Activated T-helper 1 cell treated with anti-CD3 and anti-CD28 coated beads, Interleukin-12 subunit alpha, Interleukin-12 subunit beta, Interleukin-2, Interleukin-4 antibody, amounts not matched to agents 30 ng/mL and 10 ng/mL and 1 ng/mL, durations not matched to agents 14 hours and 24 hours and 36 hours (primary cell): ENCODE measurements at places on chromosomes 5 and 9. TPM values are rescaled to one million over a fixed set of nuclear protein-coding genes. Genes with fewer than 3 reads are reported as not detected.

GRCh38 chr5:66170195-66170919 is 26.3 kb downstream of the SREK1 start:
- H3K4me1 ChIP-seq, result peaks cover 38% of the 10 kb centered on the region
- H3K27me3 ChIP-seq, result no peaks in the 10 kb centered on the region
- peaks cover 38% of the 10 kb centered on the region for H3K36me3 ChIP-seq
- no peak for DNase-seq
- no peak overlapping the region for H3K4me3 ChIP-seq

- no peak for DNase-seq
- peaks cover 17% of the 10 kb centered on the region for H3K27me3 ChIP-seq
- H3K4me3 ChIP-seq, result no peak overlapping the region
- H3K36me3 ChIP-seq, result no peaks in the 10 kb centered on the region
Measured at GRCh38 chr5:169331292-169331852, 30.4 kb upstream of the SLIT3 start.

The CAMK4 gene
- total RNA-seq, result 51.8 and 56.9 TPM in 2 replicates

The PCDHA6 gene
- total RNA-seq, result not detected in 2 replicates

The FOXI1 gene
- not detected in 2 replicates for total RNA-seq
